ENCODE measurements at places on chromosomes 3 and 15.

DNA sequence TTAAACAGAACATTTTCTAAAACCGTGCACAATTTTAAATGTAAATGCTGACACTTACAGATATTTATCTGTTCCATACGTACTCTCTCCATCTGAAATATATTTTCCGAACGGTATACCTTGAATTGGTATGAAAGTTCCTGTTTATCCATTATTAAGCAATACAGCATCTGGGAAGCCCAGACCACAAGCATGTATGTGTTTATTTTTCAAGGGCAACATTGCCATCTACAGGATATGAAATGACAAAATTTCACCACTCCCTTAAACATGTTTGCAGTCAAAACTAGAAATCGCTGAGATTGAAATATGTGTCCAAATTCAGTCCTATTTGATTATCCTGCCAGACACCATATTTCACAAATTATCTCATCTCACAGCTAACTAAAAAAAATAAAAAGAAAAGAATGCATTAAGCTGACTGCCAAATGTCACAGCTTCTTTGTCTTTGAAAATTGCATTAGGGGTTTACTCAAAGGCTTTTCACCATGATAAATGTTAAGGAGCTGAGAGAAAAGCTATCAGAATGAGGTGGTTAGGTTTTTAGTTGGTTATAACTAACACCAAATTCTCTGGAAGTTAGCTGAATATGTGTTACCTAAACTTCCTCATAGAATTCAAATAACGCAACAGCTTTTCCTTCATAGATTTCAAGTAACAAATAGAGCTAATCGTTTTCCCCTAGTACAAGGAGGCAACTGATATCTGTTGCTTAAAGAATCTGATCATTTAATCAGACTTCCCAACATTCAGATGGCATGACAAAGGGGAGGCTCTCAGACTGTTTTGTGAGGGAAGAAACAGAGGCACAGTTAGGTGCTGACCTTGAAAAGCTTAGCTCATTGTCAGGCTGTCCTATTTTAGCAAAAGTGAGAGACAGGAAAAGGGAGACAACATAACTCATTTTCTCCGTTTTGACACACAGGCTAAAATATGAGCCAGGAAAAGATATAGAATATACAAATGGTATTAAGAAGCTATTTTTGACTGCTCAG is 533.1 kb downstream of the TBL1XR1 start:
- no peak for DNase-seq

DNA sequence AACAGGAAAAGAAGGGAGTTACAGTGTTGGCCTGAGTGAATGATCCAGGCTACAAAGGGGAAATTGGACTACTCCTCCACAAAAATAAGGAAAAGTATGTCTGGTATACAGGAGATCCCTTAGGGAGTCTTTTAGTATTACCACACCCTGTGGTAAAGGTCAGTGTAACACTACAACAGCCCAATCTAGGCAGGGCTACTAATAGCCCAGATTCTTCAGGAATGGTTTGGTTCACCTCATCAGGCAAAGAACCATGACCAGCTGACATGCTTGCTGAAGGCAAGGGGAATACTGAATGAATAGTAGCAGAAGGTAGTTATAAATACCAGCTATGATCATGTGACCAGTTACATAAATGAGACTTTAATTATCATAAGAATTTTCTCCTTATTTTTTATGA is 372.6 kb upstream of the ATP11B start:
- DNase-seq: no peak

DNA sequence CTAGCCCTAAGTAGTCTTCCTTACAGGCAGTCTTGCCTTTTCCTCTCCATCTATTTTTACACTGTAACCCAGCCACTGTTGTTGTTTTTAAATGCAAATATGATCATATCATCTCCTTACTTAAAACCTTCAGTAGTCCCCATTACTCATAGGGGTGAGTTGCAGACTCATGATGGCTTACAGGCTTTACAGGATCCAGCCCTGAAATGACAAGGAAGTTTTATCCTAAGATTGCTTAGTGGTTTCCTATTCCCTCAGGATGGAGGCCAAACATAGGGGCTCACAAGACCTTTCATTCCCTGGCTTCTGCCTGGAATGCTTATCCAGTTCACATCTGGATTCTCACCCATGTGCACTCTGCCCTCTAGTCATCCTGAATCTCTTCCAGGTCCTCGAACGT is 27.7 kb upstream of the PCOLCE2 start:
- no peak for DNase-seq

GRCh38 chr3:169260296-169260695 is 403.2 kb downstream of the MECOM start:
- DNase-seq: no peak

- DNase-seq: no peak
These were observed 302.4 kb downstream of the EPHB1 start for GRCh38 chr3:135097276-135097946.

- DNase-seq: no peak
These were observed 1.8 kb downstream of the RPS27L start for GRCh38 chr15:63155486-63155885.

GRCh38 chr3:66348704-66349103 is 127.9 kb downstream of the SLC25A26 start:
- DNase-seq: no peak

- DNase-seq: no peak
These were observed 406.2 kb upstream of the CNTN4 start for GRCh38 chr3:1692428-1692827.

- DNase-seq: no peak
These were observed 25.8 kb upstream of the ADPGK start for GRCh38 chr15:72809329-72809728.

- no peak for DNase-seq
These were observed 221.4 kb upstream of the NANOGP8 start for GRCh38 chr15:35306361-35306981.

- DNase-seq: no peak
These were observed 156.3 kb downstream of the HCN4 start for GRCh38 chr15:73212424-73212823.

- DNase-seq: no peak
These were observed 30.5 kb downstream of the EHD4 start for GRCh38 chr15:41941644-41942415.

GRCh38 chr3:141410846-141411245 is 42.5 kb downstream of the ZBTB38 start:
- DNase-seq: no peak

DNA sequence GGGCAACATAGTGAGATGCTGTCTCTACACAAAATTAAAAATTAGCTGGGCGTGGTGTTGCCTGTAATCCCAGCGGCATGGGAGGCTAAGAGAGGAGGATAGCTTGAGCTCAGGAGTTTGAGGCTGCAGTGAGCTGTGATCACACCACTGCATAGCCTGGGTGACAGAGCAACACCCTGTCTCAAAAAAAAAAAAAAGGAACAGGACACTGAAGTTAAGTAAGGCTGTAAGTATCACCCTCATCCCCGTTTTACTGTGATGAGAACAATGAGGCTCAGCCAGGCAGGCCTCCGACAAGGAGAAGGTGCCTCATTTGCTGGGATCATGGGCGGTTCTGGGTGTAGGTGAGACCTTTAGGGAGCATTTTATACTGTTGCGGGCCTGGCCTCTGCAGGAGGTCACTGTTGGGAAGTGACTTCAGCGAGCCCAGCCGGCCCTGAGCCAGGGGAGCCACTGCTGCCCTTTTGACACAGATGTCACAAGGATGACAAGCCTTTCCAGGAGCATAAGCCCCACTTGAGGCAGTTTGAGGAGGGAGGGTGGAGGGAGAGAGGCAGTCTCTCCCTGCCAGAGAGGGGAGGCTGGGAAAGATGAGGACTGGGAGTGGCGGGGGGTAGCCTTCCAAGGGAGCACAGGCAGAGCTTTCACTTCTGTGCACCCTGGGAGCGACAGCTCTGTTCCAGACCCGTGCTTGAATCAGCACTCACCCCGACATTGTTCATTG is 30.8 kb downstream of the IRAK2 start:
- DNase-seq: no peak

DNA sequence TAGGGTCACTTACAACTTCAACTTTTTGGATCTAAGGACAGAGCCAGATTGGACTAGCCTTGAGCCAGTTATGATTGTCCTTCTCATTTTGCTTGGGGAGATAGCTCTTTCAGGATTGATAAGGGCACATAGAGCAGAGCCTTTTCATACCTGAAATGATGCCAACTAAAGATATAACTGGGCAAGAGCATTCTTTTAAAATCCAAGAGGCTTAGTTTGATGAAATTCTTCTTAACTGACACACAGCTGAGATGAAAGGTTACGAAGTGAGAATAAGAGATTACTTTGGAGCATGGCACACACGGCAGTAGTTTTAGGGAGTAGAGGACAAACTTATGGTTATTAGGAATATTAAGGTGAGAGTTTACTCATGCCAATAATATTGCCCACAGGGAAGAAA is 12.7 kb downstream of the CD200 start:
- DNase-seq: no peak

DNA sequence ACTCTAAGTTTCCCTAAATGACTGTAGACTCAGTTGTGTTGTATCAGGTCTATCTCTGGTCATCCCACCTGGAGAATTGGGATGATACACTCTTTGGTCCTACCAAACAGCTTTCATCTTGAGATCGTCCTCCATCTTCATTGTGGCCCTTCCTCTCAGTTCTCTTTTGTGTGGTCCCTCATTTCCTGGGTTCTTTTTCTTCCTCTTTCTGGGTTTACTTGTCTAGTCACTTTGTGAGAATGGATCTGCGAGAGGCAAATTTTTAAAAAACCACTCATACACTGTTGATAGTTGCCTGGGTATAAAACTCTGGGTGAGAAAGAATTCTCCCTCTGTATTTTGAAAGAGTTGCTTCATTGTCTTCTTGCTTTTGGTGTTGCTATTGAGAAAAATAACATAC is 6.0 kb upstream of the AMOTL2 start:
- no peak for DNase-seq

DNA sequence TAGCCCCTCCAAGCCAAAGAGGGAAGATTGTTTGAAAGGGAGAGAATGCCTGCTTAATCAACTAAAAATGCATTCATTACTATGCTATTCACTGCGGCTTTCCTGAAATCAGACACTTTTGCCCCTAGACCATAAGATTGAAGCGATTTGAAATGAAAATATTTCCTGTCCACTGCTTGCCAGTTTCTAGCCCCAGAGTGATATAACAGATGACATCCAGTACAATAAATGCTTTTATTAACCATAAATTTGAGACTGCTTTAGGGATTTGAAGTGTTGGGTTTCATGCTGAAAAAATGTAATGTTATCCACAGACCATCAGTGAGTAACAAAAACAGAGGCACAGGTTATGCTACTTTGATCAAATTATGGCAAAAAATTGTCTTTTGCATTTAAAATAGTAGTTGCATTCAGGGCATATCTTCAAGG is 14.1 kb downstream of the IL17RD start:
- DNase-seq: no peak
